ENCODE measurements at places on chromosomes 1 and 21.

GRCh38 chr1:9112961-9113880 lies 15.7 kb downstream of the GPR157 start:
- no peak for DNase-seq

- DNase-seq = no peak
Measured at GRCh38 chr1:235552146-235552716, 48.0 kb upstream of the B3GALNT2 start.

DNA sequence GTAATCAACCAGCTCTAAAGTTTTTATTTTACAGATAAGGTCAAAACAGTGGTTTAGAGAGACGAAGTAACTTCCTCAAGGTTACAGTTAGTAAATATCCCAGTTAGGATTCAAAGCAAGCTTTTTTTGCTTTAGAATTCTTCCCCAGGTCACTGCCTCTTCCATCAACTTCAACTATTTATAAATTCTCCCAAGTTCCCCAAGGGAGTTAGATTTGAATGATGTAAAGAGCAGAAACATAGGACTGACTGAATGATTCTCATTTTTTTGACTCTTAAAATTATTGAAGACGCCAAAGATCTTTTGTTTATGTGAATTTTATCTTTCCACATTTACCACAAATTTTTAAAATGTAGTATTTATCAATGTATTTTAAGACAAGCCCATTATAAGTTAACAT lies 4.1 kb downstream of the POGZ start:
- no peak for DNase-seq

DNA sequence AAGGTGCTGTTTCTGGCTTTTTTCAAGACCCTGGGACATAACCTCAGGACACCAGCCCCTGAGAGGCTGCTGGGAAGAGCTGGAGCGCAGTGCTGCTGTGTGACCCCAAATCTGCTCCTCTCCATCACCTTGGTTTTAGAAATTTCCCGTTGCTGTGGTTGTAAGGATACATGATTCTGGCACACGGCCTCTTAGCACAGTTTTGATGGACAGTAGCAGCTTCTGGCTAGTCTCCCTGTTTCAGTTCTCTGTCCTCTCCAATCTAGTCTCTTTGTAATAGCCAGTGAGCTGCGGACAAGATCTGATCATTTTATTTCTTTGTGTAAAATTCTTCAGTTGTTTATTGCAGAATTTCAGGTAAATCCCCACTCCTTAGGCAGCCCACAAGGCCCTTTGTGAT lies 3.1 kb downstream of the CLIC6 start:
- no peak for DNase-seq

DNA sequence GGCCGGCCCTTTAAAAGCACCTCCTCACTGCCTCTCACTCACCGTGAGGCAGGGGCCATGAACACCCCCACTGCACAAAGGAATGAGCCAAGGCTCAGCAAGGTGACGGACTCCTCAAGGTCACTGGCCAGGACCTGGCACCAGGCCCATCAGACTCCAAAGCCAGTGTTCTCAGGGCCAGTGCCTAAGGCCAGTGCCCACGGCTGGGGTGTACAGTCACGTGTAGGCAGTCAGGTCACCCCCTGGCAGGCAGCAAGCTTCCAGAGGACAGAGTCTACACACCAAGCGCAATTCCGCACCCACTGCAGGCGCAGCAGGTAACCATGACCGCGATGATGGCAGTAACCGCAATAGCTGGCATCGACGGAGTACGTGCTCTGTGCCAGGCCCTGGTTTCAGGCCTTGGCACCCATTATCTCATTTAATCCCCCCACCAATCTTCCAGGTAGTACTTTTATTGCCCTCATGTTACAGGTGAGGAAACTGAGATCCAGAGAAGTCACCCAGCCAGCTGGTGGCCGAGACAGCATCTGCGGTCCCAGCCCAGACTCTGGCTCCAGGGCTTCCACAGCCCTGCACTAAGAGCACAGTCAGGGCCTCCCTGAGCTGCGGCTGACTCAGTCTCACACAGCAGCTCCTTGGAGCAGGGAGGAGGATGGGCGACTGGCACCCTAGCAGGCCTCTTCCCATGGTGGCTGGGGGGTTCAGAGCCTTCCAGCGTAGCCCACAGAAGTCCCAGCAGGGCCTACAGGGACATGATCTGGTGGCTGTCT lies 27.0 kb downstream of the RAP1GAP start:
- DNase-seq = no peak

DNA sequence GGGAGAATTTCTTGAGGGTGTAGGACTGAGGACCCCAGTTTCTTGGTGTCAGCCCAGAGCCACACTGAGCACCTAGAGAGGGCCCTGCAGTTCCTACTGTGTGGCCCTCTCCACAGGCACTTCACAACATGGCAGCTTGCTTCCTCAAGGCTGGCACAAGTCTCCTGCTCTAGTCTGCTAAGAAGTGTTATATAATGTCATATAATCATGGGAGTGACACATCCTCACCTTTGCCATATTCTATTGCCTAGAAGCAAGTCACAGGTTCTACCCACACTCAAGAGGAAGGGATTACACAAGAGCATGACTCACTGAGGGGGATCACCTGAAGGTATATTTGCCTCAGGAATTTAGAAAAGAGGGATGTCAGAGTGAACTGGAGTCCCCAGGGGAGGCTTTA lies 5.5 kb upstream of the SNX27 start:
- no peak for DNase-seq

DNA sequence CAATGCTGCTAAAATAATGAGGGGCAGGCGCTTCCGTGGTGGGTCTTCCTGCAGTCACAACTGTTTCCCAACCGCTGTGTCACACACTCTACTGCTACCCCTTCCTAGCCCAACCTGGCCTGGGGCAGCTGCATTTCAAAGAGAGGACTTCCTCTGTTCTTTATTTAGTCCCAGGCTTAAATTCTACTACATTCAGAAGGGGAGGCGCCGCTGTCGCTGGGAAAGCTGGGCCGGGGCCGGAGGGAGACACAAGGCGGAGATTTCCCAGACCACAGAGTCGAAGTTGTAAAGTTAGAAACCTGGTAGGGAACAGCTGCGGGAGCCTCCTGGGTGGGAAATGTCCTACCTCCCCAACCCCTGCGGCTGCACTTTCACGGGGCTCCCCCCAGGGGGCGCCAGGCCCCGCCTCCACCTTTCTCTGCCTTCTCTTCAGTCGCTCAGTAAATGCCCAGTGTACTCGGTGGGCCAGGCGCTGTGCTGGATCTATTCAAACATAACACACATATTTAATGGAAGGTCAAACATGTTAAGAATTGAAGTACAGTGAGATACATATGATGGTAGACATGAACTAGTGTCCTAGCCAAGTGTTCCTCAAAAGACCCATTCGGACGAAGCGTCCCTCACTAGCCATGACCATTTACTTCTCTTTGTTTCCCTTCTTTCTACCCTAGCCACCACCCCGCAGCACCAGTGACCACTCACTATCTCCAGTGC lies 23.1 kb downstream of the DYRK3 start:
- no peak for DNase-seq

DNA sequence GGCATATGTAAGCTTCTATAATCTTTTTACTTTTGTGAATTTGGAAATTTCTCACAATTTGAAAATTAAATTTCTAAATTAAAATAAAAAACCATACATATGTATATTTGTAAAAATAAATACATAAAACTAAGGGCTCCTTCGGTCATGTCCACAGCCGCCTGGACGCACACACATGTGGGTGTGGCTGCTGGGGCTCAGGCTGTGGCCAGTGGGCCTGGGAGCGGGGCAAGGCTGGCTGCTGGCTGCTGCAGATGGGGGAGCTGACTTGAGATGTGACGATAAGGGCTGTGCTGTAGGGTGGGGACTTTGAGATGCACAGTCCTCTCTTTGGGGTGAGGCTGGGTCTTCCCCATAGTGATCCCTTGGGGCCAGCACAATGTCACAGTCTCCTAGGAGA lies 4.8 kb downstream of the RER1 start:
- no peak for DNase-seq

DNA sequence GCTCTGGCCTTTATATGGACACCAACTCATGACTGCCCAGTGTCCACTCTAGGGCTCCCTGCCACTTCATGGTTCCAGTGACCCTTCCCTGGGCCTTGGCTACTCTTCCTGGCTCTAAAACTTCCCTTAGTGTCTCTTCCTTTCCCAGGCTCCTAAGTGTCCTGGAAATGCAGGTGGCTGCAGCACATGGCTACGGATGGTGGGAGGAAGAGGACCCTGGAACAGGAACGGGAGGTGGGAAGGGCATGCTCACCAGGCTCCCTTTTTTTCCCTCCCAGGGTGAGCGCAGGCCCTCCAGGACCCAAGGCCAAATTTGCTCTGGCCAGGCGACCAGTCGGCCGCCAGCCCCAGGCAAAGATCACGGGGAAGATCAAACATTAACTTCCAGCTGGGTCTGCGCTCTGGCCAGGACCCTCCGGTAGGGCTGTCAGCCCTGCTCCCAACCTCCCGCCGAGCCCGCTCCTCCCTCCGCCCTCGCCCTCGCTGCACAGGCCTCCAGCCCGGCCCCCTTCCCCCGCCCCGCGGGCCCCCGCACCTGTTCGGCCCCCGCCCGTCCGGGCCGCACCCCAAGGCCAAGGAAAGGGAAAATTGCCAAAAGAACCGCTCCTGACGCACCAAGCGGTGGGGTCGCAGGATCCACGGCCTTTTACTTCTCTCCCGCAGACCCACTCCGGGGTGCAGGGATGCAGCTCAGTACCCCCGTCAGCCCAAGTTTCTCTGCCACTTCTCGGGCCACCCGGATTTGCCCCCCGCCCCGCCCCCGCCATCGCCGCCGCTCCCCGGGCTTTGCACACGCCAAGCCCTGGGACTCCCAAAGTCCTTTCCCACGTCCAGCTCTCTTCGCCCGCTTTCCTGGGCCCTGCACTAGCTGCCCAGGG lies 894 bp downstream of the TCEA3 start:
- DNase-seq = no peak

- DNase-seq = no peak
Measured at GRCh38 chr1:21793104-21793503, 10.2 kb upstream of the USP48 start.

DNA sequence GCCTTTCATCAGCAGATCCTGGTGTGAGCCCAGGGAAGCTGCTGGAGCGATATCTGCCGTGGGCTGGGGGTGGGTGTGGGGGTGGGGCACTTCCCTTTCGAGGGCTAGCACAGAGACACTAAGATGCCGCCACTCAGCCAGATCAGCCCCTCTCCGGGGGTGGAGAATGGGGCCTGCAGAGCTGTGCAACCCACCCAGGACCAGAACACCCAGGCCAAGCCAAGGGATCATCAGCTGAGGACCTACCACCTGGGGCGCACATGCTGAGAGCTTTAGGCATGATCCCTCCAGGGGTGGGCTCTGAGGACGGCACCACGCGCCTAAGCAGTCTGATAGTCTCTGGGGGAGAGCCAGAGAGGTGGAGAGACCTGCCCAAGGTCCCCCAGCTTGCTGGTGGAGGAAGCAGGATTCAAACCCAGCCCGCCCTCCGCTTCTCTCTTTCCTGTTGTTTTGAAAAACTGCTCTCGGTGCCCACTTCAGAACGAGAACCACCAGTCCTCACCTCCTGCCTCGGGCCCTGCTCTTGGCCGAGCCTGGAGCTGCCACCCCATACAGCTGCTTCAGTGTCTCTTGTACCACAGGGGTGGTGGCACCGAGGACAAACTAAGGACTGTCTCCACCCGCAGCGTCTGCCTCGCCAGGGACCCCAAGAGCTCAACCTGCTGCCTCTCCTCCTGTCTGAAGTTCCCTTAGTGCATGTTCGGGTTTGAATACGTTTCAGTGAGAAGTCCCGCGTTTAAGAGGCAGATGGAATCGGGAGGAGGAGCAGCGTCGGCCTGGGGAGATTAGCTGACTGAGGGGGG lies 39.7 kb upstream of the RUNX3 start:
- DNase-seq = no peak

DNA sequence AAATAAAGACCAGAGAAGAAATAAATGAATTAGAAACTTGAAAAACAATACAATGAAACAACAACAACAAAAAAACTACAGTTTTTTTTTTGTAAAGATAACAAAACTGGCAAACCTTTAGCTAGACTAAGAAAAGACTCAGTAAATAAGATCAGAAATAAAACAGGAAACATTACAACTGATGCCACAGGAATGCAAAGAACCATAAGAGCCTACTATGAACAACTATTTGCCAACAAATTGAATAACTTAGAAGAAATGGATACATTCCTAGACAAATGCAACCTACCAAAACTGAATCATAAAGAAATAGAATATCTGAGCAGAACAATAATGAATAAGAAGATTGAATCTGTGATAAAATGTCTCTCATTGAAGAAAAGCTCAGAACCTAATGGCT lies 742.0 kb downstream of the ADGRL2 start:
- DNase-seq = no peak

DNA sequence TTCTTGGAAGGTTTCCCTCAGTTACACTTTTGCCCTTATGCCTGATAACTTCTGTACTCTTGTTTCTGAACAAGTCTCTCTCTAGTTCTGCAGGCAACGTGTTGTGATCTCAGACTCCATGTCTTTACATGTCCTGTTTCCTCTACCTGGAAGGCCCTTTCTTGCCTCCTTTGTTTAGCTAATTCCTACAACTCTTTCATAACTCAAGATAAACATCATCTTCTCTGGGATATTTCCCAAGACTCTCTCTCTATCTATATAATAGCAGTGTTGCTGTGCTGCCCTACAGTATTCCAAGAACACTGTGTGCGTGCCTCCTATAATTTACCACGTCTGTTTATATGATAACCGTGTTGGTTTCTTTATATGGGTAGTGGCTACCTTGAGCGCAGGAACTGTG lies 47.8 kb downstream of the CHRM3 start:
- no peak for DNase-seq

DNA sequence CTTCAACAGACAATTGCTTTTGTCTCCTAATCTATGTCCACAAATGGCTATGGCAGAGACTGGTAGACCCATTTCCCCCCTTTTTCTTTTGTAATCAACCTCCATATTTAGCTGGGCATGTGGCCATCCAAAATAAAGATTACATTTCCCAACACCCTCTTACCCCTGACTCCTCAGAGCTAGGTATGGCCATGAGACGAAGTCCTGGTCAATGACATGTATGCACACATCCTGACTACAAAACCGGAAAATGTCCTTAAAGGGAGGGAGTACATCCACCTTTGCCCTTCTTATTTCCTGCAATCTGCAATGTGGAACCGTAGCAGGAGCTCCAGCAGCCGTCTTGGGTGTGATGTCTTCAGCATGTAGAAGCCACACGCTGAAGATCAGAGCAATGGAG lies 36.2 kb upstream of the RCSD1 start:
- no peak for DNase-seq
